ENCODE measurements at places on chromosomes 7 and 10. TPM values are rescaled to one million over a fixed set of nuclear protein-coding genes. Genes with fewer than 3 reads are reported as not detected.

The CRYGN gene
- polyA plus RNA-seq: 0.07 TPM

The PAX2 gene
- polyA plus RNA-seq: not detected

The TCAF1 gene
- 8.7 TPM for polyA plus RNA-seq

The NKX2-3 gene
- polyA plus RNA-seq: 0.67 TPM

The UCMA gene
- polyA plus RNA-seq: not detected

The PLCE1 gene
- polyA plus RNA-seq: 5.1 TPM

The TYW1 gene
- 18.8 TPM for polyA plus RNA-seq

The PRKCQ gene
- polyA plus RNA-seq: 0.91 TPM

The ACTL6B gene
- polyA plus RNA-seq: 1.00 TPM

The SPAM1 gene
- 0.78 TPM for polyA plus RNA-seq

The HIBADH gene
- polyA plus RNA-seq: 50.8 TPM

The ANKRD61 gene
- polyA plus RNA-seq: 2.6 TPM

The REEP3 gene
- polyA plus RNA-seq: 46.3 TPM
